ENCODE measurements at places on chromosomes 7 and 10.

- DNase-seq: no peak
These were observed 50.4 kb downstream of the VTI1A start for GRCh38 chr10:112497347-112497950.

DNA sequence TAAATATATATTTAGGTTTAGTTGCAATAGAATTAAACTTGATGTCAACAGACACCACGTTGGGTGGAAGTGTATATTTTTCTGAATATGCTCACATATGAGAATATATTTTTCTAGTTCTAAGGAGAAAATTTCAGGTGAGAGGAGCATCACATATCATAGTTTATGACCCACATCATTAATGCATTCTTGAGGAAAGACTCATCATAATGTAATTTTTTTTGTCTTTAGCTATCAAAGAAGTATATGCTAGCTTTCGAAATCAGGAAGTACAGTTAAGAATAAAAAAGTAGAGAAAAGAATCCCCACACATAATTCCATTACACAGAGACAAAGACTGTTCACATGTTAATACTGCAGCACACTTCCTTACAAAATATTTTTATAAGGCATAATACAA, 30.4 kb downstream of the A1CF start:
- DNase-seq: no peak

DNA sequence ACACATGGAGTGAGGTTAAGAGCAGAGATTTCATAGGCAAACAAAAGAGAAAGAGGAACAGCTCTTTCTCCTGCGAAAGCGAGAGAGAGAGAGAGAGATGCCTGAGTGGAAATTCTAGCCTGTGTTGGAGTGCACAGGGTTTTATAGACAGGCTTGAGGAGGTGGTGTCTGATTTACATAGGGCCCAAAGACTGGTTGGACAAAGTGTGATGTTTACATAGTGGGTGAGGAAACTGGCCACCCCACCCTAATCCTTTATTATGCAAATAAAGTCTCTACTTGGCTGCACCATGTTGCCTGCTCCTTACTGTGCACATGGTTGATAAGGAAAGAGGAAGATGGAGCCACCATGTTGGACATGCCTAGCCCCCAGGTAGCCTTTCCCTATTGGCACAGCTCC, 967.8 kb upstream of the SORCS1 start:
- DNase-seq: no peak

- no peak for DNase-seq
These were observed 244.5 kb upstream of the ANKRD30A start for GRCh38 chr10:36880898-36881297.

GRCh38 chr7:93115796-93116195, 2.0 kb downstream of the SAMD9 start:
- DNase-seq: no peak

GRCh38 chr7:91286432-91286831, 22.2 kb downstream of the FZD1 start:
- DNase-seq: no peak
